Type B pancreatic cell (in vitro differentiated cells): ENCODE measurements at places on chromosomes 6 and 20.

DNA sequence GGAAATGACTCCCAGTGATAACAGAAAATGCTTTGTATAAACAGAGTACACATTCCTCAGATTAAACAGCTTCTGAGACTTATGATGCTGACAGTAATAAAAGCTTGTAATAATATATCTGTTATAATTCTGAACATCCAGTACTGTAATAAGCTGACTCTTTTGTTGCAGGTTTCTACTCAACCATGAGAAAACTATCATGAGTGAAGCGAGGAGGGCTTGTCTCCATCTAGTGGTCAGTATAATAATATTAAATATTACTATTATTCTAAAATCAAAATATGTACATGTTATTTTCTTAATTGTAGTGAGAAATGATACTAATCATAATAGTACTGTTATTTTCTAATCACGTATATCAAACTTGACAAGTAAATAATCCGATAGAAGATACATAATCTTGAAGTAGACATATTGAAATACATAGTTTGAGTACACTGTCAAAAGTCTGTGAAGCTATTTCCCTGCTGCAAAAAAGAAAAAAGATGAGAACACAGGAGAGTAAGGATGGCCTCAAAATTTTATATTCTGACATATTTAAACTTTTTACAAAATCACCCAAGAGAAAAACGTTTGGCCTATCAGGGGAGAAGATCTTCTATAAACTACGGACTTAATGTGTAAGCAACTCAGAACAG is 183.1 kb downstream of the MOXD1 start:
- H3K4me3 ChIP-seq: no peak overlapping the region
- no peaks in the 10 kb centered on the region for H3K36me3 ChIP-seq
- no peak overlapping the region for H3K27ac ChIP-seq
- H3K27me3 ChIP-seq: no peaks in the 10 kb centered on the region

- no peaks in the 10 kb centered on the region for H3K27me3 ChIP-seq
- no peak for DNase-seq
- H3K4me1 ChIP-seq: no peaks in the 10 kb centered on the region
- no peak overlapping the region for H3K27ac ChIP-seq
- peaks cover 15% of the 10 kb centered on the region for H3K36me3 ChIP-seq
Measured at GRCh38 chr20:4782378-4782772, 60.7 kb downstream of the PRND start.

GRCh38 chr6:168345266-168345665 is 25.7 kb upstream of the DACT2 start:
- H3K27ac ChIP-seq: no peak overlapping the region
- DNase-seq: no peak
- peaks cover 13% of the 10 kb centered on the region for H3K27me3 ChIP-seq
- H3K36me3 ChIP-seq: no peaks in the 10 kb centered on the region
- H3K4me3 ChIP-seq: no peak overlapping the region

- peaks cover 13% of the 10 kb centered on the region for H3K4me1 ChIP-seq
- H3K27ac ChIP-seq: no peak overlapping the region
- no peak overlapping the region for H3K4me3 ChIP-seq
- no peaks in the 10 kb centered on the region for H3K27me3 ChIP-seq
- DNase-seq: no peak
Measured at GRCh38 chr6:57307850-57308249, 9.6 kb upstream of the PRIM2 start.

DNA sequence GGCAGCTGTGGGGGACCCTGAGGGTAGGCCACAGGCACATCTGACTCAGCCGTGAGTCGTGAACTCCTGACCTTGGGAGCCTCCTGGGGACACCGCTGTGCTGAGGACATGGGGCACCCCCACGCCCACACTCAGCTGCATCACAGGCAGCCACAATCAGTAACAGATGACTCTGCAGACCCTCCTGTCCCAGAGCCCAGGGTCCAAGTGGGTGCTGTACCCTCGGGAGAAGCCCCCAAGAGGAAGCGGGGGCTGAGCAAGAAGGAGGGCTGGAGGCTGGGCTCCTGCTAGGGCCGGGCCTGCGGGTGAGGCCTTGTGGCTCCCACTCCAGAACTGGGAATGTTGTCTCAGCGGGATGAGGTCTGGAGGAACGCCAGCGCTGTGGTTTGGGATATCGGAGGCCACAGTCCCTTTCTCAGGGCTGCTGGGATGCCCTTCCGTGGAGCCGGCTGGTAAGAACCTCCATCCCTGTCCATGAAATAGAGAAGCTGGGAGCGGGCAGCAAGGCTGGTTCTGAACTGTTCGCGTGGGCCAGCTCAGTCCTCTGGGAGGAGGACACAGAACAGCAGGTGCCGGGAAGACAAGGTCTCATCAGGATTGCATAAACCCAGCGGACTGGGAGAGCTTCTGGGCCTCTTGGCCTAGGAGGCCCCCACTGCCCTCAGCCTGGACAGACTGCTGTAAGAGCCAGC is 3.1 kb upstream of the LAMA5 start:
- no peaks in the 10 kb centered on the region for H3K27me3 ChIP-seq
- no peaks in the 10 kb centered on the region for H3K36me3 ChIP-seq
- DNase-seq: no peak
- no peak overlapping the region for H3K4me3 ChIP-seq
- peaks cover 13% of the 10 kb centered on the region for H3K4me1 ChIP-seq

GRCh38 chr20:50903353-50904051 is 27.7 kb downstream of the ADNP start:
- H3K27me3 ChIP-seq: no peaks in the 10 kb centered on the region
- no peak overlapping the region for H3K27ac ChIP-seq
- peaks cover 13% of the 10 kb centered on the region for H3K36me3 ChIP-seq
- H3K4me1 ChIP-seq: peaks cover 16% of the 10 kb centered on the region
- no peak overlapping the region for H3K4me3 ChIP-seq

DNA sequence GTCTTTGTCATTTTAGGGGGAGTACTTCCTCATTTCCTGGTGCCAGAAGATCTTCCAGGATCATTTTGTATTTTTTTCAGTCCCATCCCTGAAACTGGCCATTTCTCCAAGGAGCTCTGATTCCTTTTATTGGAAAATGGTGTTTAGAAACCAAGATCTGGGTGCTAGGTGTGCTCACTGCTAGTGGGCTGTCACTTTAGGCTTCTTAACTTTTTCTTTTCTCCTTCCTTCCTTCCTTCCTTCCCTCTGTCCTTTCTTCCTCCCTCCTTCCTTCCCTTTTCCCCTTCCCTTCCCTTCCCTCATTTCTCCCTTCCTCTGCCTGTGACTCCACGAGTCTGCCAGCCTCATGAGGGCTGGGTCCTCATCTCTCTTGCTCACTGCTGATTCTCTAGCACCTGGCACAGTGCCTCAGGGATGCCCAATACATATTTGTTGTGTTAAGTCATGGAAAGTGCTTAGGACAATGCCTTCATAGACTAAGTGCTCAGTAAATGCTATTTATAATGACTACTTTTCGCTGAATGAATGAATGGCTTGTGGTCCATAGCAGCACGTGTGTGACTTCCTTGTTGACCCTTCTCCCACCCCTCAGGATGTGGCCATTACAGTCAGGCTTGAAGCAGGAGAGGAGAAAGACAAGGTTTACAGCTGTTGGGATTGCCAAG is 36.9 kb downstream of the APCDD1L start:
- no peaks in the 10 kb centered on the region for H3K36me3 ChIP-seq
- no peaks in the 10 kb centered on the region for H3K4me1 ChIP-seq
- no peak for DNase-seq
- H3K4me3 ChIP-seq: no peak overlapping the region

DNA sequence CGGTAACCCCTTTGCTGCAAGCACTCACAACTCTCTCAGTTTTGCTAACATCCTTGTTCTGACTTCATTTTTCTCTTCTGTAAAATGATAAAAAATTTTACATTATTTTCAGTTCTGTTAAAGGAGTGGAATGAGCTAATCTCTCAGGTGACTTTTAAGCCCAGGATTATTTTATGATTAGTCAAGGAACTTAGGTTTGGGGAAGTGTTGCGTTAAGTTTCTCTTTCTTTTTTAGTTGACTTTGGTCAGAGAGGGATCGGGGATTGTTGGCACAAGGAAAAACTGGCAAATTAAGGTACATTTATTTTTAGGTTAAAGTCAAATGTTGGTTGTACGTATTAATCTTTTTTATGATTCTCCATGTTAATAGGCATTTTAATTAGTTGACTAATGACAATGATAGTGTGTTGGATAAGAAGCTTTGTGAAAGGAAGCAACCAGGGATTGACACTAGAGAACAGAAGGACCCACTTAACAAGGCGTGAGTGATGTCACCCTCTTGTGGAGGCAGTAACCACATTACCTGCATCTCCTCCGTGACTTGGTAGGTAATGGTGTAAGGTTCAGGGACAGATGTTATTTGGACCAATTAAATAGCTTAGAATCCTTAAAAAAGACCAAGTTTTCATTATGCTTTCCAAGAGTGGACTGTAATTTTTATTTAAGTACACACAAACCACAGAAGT is 31.6 kb downstream of the CD83 start:
- peaks cover 11% of the 10 kb centered on the region for H3K4me1 ChIP-seq
- H3K27me3 ChIP-seq: peaks cover 59% of the 10 kb centered on the region
- H3K4me3 ChIP-seq: no peak overlapping the region

GRCh38 chr20:42756991-42757390 is 432.7 kb downstream of the PTPRT start:
- no peak overlapping the region for H3K4me3 ChIP-seq
- H3K4me1 ChIP-seq: peaks cover 4% of the 10 kb centered on the region
- H3K27ac ChIP-seq: no peak overlapping the region
- no peak for DNase-seq

DNA sequence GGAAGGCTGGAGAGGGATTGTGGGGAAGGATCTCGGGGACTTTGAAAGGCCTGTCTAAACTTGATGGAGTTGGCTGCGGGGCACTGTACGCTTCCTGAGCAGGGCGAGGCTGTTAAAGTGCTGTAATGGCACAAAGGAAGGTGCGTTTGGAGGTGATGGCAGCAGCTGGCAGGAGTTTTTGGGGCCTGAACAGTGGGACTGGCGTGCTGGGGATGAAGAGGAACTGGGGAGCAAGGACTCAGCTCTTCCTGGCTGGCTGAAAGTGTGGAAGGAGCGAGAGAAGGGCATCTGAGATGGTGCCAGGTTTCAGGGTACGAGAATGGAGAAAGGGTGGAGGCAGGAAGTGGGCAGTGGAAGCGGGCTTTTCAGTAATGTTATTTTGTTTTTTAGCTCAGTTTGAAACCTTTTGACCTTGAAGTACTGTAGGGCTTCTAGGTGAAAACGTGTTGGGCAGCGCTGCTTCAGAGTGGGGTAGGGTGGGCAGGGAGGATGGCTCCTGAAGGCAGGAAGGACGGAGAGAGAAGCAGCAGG is 8.0 kb downstream of the TMEM181 start:
- peaks cover 27% of the 10 kb centered on the region for H3K4me1 ChIP-seq
- no peaks in the 10 kb centered on the region for H3K27me3 ChIP-seq
- no peak for DNase-seq
- peaks cover 4% of the 10 kb centered on the region for H3K36me3 ChIP-seq

DNA sequence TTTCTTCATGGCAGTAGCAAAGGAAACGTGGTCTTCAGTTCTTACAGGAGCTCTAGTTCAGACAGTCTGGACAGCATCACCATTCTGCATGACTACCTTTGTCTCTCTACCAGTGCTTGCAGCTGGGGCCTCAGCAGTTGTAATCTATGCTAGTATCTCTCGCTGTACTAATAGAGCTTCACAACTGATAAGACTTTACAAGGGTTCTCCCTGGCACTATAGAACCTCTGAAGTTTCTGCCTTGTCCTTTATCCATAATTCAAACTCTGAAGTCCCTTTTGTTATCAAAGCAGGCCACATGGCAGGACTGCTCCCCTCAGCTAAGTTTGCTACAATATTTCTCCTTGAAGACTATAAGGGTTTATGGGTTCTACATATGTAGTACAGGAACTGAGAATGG is 842.1 kb upstream of the ADGRB3 start:
- H3K36me3 ChIP-seq: no peaks in the 10 kb centered on the region
- H3K4me3 ChIP-seq: no peak overlapping the region
- DNase-seq: no peak
- H3K4me1 ChIP-seq: no peaks in the 10 kb centered on the region
- H3K27me3 ChIP-seq: no peaks in the 10 kb centered on the region

DNA sequence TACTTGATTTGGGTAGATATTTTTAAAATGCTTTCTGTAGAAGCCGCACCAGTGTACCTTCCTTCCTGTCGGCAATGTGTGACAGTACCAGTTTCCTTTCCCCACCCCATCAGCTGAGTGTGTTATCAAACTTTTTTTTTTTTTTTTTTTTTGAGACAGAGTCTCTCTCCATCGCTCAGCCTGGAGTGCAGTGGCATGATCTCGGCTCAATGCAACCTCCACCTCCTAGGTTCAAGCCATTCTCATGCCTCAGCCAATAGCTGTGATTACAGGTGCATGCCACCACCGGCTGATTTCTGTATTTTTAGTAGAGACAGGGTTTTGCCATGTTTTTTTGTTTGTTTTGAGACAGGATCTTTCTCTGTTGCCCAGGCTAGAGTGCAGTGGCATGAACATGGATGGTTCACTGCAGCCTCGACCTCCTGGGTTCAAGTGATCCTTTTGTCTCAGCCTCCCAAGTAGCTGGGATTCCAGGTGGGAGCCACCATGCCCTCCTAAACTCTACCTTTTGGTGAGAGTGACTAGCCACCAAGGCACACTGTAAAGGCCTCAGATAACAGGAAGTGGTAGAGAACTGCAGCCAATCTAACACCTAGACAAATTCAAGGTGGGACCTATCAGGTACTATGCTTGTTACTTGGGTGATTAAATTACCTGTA is 26.5 kb upstream of the ZBTB22 start:
- peaks cover 12% of the 10 kb centered on the region for H3K4me1 ChIP-seq
- no peak overlapping the region for H3K4me3 ChIP-seq
- peaks cover 10% of the 10 kb centered on the region for H3K27me3 ChIP-seq
- H3K36me3 ChIP-seq: no peaks in the 10 kb centered on the region
- H3K27ac ChIP-seq: no peak overlapping the region
- DNase-seq: no peak
